SIG-M5 (cell line): ENCODE measurements at places on chromosomes 4 and X.

GRCh38 chr4:2756691-2757350 is 685 bp upstream of the TNIP2 start:
- no peak for DNase-seq

DNA sequence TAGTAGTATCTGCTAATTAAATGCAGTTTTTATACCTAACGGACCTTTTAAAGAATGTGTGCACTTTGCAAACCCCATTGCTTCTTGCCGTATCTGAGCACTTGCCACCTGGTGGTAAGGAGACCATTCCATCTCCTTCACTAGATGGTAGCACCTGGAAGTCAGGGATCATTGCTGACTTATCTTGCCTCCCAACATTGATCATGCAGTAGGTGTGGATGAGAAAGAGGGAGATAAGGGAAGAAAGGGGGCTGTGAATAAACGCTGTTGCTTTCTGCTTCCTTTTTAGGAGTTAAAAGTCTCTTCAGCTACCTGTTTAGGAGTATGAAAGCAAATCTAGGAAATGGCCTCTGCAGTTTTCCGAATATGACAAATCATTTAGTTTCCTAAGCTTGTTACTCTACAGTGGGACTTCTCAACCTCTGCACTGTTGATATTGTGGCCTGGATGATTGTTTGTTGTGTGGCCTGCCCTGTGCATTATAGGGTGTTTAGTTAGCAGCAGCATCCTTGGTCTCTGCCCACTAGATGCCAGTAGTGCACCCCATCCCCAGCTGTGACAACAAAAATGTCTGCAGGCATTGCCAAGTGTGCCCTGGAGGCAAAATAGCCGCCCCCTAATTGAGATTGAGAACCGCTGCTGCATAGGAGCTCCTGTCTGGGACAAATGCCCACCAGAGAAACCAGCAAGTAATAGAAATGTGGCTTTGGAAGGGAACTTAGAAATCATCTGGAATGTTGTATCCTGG is 38.8 kb downstream of the GAB1 start:
- no peak for DNase-seq

DNA sequence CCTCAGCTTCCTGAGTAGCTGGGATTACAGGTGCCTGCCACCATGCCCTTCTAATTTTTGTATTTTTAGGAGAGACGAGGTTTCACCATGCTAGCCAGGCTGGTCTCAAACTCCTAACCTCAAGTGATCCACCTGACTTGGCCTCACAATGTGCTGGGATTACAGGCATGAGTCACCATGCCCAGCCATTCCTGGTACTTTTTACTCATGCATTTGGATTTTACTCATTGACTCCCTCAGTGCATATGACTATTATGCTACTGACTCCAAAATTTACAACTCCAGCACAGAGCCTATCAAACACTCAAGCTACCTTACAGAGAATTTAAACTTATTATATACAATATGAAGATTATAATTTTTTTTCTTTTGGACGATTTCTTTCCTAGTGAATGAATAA is 199.9 kb downstream of the CXXC4 start:
- no peak for DNase-seq

DNA sequence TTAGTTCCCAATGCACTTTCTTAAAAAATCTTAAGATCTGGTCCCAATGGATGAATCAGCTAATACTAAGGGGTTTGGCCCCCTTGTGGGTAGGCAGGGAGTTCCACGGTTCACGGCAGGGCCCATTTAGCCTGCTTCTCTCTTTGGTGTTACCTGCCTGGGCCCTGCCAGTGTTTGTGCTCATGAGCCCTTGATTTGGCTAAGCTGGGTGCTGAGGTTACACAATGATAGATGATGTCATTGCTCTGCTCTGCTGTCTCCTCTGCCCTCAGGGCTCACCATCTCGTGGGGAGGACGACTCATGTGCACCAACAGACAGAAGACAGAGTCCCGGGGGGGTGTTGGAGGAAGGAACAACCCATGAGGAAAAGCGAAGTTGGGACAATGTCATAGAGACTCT is 24.4 kb downstream of the RTL5 start:
- DNase-seq, result no peak

DNA sequence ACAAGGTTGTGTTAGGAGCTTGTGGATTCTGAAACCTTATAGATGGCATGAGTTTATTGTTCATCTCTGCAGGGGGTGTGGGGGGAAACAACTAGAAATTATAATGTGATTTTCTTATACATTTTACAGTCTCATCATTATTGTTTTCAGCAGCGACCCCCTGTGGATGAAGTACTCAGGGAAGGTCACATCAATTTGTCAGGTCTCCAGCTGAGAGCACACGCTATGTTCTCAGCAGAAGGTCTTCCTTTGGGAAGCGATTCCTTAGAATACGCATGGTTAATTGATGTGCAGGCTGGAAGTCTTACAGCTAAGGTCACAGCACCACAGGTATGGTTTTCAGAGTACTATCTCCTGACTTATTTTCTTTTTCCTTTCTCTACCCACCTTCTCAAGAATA is 72.2 kb downstream of the BLTP1 start:
- DNase-seq, result no peak
